ENCODE measurements at places on chromosomes 12 and 14. TPM values are rescaled to one million over a fixed set of nuclear protein-coding genes. Genes with fewer than 3 reads are reported as not detected.

DEPDC4 gene
- 1.2 TPM for total RNA-seq

AMN gene
- total RNA-seq: under 0.01 TPM

CHGA gene
- not detected for total RNA-seq

RHEBL1 gene
- 0.33 TPM for total RNA-seq

PSME1 gene
- total RNA-seq: 172 TPM

IL23A gene
- total RNA-seq: not detected

CCND2 gene
- total RNA-seq: 37.3 TPM

SSTR1 gene
- total RNA-seq: 3.0 TPM

RNU4-1 gene
- total RNA-seq: under 0.01 TPM

SLC4A8 gene
- 3.3 TPM for total RNA-seq

OR10AD1 gene
- not detected for total RNA-seq

ALX1 gene
- not detected for total RNA-seq

RPL10L gene
- total RNA-seq: not detected

B4GALNT1 gene
- 0.51 TPM for total RNA-seq

BCAT1 gene
- total RNA-seq: 93.7 TPM

MYL2 gene
- not detected for total RNA-seq

ABCD4 gene
- 26.2 TPM for total RNA-seq

ARHGAP5 gene
- total RNA-seq: 68.4 TPM

BAZ2A gene
- 15.9 TPM for total RNA-seq

MYF5 gene
- total RNA-seq: not detected

ZDHHC22 gene
- total RNA-seq: not detected

OR4K2 gene
- not detected for total RNA-seq

NRL gene
- 0.77 TPM for total RNA-seq

KRT80 gene
- total RNA-seq: 0.17 TPM

MUCL1 gene
- not detected for total RNA-seq

PTPRO gene
- 0.33 TPM for total RNA-seq

GUCY2C gene
- not detected for total RNA-seq

TPPP2 gene
- not detected for total RNA-seq

ACOT6 gene
- total RNA-seq: not detected

CFAP251 gene
- 7.9 TPM for total RNA-seq

BATF gene
- total RNA-seq: 0.51 TPM

NELL2 gene
- 0.26 TPM for total RNA-seq

IRAK3 gene
- 7.4 TPM for total RNA-seq

SERPINA3 gene
- total RNA-seq: 7.2 TPM

DHRS2 gene
- total RNA-seq: not detected

RNASE7 gene
- total RNA-seq: not detected

CMTM5 gene
- 0.77 TPM for total RNA-seq

CCDC198 gene
- total RNA-seq: not detected

C12orf60 gene
- 1.5 TPM for total RNA-seq

POP5 gene
- total RNA-seq: 25.7 TPM

TOMM20L gene
- total RNA-seq: not detected

SPIC gene
- total RNA-seq: not detected

PTPN21 gene
- 9.2 TPM for total RNA-seq

All from fibroblast of lung (primary cell).